ENCODE measurements at places on chromosomes 16 and 17.

DNA sequence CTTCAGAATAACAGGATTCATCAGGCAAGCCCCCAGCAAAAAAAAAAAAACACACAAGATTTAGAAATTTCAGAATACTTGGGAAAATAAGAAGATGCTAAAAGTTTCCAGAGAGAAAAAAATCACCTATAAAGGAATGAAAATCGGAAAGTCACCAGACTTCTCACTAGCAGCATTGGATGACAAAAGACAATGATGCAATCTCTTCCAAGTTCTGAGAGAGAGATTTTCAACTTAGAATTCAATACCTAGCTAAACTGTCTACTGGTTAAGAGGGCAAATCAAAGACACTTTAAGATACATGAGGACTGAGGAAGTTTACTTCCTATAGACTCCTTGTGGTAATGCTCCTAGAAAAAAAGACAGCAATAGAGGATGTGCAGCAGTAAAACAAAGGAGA is 23.9 kb upstream of the TNS4 start:
- no peak for DNase-seq

DNA sequence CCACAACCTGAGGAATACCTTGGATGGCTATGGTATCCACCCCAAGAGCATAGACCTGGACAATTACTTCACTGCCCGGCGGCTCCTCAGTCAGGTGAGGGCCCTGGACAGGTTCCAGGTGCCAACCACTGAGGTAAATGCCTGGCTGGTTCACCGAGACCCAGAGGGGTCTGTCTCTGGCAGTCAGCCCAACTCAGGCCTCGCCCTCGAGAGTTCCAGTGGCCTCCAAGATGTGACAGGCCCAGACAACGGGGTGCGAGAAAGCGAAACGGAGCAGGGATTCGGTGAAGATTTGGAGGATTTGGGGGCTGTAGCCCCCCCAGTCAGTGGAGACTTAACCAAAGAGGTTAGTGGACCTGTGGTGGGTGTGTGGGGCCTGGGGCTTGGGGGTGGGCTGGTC is 3.1 kb downstream of the NFE2L1 start:
- DNase-seq: no peak

DNA sequence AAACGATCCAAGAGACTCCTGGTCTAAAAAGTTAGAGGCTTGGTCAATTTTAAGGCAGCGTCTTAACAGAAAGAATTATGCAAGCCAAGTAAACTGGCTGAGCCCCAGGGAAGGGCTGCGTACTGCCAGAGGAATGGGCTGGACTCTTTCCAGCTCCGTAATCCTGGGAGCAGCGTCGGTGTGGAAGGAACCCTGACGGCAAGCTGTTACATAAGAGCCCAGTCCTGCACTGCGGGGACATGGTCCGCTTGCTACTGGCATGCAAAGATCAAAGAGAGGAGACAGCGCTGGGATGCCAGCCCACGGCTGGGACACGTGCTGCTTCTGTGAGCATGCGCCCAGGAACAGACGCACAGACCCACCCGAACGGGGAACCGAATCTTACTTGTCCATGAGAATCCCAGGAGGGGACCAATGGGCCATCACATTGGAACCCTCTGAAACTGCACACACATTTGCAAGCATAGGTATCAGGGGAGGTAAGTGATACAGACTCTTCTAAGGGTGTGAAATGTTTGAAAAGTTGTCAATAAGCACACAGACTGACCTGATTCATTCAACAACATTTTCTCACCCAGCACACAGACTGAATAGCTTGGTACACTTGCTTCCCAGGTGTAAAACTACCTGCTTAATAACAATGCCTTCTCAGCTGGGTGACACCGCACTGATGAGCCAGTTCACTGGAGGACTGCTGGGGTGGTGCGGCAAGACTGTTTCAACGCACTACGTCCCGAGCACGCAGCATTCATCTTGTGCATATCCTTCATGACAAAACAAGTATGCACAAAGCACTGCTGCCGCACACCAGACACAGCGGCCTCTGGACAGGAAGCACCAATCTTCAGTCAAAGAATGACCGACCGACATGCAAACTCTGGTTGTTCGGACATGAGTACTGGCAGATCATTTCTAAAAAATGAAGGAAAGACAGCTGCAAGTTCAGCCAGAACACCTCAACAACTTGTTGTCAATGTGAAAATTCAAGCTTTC is 94.9 kb downstream of the ANKRD11 start:
- DNase-seq: peak; percentile 61

- no peak for DNase-seq
Observed at GRCh38 chr17:60893475-60893874, 215.8 kb downstream of the BCAS3 start.

DNA sequence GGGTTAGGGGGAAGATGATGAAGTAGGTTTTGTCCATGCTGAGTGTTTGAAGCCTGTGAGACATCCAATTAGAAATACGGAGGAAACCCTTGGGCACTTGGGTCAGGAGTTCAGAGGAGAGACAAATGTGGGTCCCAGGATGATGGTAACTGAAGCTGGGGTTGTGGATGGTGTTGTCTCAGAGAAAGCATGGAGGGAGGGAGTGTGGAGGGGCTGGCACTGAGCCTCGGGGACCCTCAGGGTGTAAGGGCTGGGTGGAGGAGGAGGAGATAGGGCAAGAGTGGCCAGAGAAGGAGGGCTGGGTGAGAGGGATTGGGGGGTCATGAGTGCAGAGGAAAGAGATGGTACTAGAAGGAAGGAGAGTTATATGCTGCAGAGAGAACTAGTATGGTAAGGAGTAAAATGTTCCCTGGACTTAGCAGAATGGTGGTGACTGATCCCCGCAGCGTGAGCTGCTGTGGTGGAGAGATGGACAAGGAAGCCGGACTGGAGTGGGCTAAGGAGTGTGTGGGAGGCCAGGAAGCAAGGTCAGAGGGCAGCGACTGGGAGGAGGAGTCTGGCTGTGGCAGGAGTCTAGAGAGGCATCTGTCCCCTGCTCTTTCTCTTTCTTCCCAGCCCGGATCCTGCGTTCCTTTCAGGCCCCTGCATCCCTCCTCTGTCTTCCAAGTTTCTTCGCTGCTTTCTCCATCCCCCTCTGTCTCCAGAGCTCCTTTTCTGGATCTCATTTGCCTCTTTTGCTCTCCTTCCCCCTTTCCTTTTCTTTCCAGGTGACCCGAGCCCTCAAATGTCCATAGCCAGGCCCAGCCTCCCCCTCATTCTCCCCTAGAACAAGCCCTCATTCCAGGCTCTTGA is 3.9 kb upstream of the COL1A1 start:
- no peak for DNase-seq

DNA sequence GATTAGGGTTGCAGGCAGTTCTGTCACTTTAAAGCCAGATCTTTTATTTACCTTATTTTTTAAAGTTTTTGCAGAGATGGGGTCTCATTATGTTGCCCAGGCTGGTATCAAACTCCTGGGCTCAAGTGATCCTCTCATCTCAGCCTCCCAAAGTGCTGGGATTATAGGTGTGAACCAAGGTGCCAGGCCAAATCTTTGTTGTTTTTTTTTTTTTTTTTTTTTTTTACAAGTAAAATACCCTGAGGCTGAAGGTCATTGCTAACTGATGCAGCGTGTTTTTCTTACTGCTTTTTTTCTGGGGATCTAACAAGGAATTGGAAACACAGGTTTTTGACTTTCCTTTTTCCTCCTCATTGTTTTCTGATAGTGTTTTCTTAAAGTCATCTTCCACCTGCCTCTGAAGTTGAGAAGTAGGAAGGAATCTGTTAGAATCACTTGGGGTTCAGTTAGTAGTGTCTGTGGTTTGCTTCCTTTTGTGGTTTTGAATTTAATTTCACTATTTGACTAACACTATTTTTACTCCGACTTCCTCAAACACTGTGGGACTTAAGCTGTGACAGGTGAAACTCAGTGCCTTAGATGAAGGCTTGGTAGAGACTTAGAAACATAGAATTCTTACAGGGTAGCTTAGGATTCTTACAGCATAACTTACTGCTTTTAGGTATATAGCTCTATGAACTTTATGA is 22.2 kb downstream of the CLTC start:
- no peak for DNase-seq

DNA sequence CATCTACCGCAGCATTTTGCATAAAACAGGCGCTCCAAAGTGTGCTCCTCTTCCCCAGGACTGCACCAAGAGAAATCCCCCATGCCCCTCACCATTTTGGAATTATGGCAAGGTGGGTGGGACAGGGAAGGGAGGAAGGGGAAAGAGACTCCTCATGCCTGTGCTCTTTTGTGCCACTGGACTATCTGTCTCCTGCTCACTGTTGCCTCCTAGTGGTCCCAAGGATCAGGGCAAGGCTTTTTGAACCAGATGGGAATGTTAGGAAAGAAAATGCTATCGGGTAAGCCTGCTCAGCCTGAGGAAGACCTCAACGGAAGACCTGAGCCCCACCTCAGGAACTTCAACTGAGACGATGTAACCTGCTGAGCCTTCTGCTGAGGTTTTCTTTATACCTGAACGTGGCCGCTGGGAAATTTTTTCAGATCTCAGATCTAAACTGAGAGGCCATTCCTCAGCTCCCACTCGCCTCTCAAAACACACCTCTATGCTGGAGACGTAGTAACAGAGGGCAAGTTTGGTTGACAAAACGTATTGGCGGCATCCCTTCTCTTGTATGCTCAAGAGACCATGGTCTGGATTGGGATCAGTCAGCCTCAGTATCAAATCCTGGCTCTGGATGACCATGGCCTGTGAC is 58.3 kb downstream of the SPACA3 start:
- DNase-seq: no peak

GRCh38 chr17:9470171-9470570 is 105.4 kb downstream of the STX8 start:
- no peak for DNase-seq

- no peak for DNase-seq
Observed at GRCh38 chr17:29560316-29560715, 6.5 kb downstream of the ABHD15 start.

GRCh38 chr17:74342224-74342623 is 16.2 kb downstream of the KIF19 start:
- DNase-seq: no peak

- DNase-seq: no peak
Observed at GRCh38 chr17:55023626-55024025, 55.1 kb downstream of the STXBP4 start.

DNA sequence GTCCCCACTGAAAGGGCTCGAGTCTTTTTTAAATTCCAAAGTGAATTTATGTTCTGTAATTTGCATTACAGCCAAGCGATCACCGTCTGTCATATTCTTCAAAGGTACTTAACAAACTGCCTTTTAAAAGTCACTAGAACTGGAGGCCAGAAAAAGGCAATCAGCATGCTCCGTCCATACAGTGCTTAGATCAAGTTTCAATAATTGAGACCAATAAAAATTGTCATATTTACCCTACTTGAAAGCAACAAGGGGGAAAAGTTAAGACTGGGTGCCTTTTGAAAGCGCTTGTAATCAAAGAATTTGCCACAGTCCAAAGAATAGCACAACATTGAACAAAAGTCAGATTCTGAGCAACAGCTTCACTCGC is 9.0 kb upstream of the ZFHX3 start:
- no peak for DNase-seq

- DNase-seq: no peak
Observed at GRCh38 chr17:33816842-33817617, 438.1 kb upstream of the CCL2 start.

GRCh38 chr16:82134846-82135245 is 35.2 kb downstream of the MPHOSPH6 start:
- DNase-seq: no peak

DNA sequence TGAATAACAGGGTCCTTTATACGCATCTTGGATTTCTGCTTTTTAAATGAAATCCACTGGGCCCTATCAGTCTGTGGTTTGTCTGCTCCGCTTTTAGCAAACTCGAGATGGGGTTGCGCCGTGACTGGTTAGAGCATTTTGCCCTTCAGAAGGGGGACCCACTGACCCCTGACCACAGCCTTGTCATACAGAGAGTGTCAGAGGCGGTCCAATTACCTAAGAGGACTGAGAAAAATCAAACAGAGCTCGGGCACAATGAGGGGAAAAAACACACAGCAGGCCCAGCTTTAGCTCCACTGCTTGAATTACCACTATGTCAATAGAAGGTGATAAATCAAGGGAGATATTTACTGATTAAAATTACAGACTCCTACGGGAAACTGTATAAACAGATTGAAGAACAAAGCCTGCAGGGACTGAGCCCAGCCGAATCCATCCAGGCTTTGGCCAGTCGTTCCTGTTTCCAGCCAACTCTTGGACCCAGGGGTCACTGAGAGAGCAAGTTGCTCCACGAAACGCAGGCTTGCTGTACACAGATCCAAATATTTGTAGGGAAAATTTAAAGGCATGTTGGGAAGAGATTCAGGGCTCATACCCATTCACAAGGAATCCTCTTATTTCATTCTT is 131.9 kb upstream of the ZFHX3 start:
- no peak for DNase-seq

Data from left renal cortex interstitium (tissue), 4 donors.